ENCODE measurements at places on chromosomes 5 and 9.

DNA sequence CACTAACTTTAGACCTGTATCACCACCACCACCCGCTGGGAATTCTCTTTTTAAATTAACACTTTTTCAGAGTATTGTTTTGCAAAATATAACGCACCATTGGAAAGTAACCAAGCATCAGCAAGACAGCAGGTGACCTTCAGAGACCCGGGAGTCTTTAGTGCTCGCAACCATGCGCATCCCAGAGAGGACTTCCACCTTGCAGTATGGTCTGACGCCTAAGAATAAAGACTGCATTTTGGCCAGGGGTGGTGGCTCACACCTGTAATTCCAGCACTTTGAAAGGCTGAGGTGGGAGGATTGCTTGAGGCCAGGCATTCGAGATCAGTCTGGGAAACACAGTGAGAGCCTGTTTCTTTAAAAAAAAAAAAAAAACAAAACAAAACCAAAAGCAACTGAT lies 113.8 kb downstream of the MED27 start:
- no peak for DNase-seq

DNA sequence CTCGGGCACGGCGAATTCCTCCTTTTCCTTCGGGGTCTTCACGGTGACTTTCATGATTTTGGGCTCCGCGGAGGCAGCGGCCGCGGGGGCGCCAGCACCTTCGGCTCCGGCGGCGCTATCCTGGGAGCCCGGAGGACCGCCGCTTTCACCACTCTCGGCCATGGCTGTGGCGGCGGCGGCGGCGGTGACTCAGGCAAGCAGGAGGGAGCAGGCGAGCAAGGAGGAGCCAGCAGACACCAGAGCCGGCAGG lies 315 bp downstream of the UBQLN1 start:
- no peak for DNase-seq

DNA sequence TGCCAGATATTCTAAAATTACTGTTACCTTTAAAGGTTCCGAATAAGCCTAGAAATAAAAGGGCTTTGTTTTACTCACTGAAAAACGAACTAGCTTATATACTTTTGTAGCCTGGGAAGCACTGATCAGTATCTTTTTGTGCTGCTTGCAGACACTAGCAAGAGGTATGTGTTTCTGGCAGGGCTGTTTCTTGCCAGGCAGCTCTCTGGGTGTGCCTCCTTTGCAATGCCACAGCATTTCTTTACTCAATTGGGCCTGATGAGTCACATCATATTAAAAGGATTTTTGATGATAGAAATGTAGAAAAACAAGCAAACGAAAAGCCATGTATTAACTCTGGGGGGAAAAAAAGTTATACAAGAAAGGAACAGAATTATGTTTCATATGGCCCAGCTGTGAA lies 35.6 kb downstream of the CD180 start:
- peak; percentile 26 for DNase-seq

GRCh38 chr5:122129306-122129705 lies at the start of gene ZNF474:
Gene ZNF474, plus strand, starts transcription at chr5:122129546. Its CDS starts 22,445 bp downstream, at chr5:122151991.
- DNase-seq: no peak

GRCh38 chr5:85671223-85671970 lies 946.3 kb upstream of the COX7C start:
- DNase-seq: no peak

- no peak for DNase-seq
Measured at GRCh38 chr5:59483971-59484472, 409.5 kb downstream of the PDE4D start.

GRCh38 chr5:171855798-171856763 lies 70.5 kb downstream of the SMIM23 start:
- no peak for DNase-seq

- peak; percentile 28 for DNase-seq
Measured at GRCh38 chr5:127229185-127229889, 61.3 kb upstream of the MEGF10 start.

DNA sequence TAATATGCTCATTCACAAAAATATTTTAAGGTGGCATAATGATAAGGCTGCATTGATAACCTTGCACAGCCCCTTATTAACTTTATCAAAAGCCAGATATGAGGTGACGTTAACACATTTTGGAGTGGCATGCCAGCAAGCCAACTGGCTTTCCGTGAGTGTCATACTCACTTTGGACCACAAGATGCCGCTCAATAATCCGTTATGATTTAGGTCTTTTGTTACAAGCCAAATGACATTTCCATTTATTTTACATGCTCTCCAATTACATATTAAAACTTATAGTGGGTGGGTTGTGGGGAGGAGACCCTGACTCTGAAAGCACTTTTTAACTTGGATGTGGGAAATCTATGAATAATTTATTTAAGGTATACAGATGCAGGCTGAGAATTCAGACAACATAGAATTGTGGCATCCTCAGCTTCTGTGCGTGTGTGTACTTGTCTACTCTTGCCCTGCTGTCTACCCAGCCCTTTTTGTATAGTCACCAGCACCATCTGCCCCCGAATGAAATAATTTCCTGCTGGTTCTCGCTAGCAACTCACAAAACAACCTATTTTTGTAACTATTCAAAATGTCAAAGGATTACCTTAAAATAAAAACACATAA lies 305.1 kb downstream of the PSAT1 start:
- no peak for DNase-seq

DNA sequence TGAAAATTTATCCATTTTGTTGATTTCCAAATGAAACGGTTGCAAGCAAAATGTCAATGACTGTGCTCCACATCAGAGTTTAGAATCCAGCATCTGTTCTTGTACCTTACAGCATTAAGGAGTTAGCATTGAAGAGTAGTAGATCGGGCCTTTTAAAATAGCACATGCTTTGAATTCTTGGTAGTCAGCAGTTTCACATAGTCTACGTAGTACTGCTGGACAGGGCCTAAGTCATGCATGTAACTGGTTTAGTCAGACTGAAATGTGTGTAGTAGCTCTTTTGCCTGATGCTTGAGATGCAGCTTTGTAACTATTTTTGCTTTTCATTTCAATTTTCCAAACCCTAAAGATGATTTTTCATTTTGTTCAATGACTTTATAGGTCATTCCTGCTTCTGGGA lies 19.8 kb downstream of the LECT2 start:
- no peak for DNase-seq

DNA sequence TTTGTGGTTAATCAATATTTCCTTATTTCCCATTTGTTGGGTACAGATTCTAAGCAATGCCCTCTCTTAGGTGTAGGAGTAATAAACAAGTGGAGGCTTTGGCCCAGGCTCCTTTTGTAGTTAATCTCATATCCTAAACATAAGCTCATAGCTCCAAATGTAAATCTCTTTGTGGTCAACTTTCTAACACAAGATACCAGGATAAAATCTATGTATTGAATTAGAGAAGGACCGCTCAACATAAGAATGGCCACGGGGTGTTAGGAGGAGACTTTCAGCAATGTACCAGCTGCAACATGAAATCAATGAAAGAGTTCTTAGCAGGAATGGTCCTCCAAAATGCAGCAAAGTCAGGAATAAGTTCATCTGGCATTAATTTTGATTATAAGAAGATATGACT lies 334.5 kb upstream of the ITGA1 start:
- DNase-seq: no peak

DNA sequence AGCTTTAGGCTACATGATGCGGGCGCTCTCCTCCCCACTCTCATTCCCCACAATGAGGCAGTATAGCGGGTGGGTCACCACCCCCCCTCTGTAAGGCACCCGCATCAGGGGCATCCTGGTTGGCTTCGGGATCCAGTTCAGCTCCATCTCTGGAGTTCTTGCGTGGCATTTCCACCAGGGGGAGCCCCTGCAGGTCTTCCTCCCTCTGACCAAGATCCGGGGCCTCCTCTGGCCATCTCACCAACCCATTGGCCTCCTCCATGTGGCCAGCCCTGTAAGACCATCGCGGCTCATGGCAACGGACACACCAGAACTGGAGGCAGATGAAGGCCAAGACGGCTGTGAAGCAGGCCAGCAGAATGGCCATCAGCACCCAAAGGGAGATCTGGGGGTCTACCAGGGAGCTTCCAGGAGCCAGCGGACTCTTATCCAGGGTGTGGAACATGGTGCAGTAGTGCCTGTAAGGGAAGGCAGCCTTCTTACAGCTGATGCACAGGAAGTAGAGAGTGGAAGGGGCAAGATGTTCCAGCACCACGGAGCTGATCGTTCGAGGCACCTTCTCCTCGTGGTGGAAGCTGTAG lies 77.0 kb downstream of the CYFIP2 start:
- no peak for DNase-seq

DNA sequence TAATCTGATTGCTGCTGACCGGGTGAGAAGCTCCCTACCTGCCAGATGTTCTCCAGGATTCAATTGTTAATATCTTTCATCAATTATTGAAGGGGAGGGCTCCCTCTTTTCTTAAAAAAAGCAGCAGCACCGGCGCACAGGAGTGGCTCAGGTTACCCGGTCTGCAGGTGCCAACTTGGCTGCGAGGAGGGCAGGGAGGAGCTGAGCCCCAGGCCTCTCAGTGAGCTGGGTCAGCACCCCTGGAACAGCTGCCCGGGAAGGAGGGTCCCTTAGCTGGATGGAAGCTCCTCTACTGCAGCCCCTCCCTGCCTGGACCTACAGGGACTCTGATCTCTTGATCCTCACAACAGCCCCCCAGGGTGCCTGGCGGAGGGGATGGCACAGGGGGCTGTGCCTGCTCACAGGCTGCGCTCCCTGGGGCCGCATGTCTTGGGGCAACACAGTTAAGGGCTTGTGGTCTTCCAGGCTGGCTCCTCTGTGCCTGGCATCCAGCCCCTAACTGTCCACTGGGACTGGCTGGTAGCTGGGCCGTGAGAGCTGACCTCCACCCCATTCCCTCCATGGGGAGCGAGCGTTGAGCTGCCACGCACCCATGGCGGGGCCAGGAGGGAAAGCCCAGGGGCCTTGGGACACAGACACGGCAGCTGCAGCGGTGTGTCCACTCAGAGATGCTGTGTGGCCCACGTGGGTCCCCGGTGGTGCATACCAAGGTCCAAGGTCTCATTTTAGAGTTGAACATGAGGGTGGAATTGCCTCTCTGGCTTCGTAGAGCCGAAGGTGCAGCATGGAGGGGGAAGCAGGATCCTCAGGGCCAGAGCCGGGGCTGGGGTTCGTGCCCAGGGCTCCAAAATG lies 28.6 kb upstream of the TMEM250 start:
- DNase-seq: no peak

DNA sequence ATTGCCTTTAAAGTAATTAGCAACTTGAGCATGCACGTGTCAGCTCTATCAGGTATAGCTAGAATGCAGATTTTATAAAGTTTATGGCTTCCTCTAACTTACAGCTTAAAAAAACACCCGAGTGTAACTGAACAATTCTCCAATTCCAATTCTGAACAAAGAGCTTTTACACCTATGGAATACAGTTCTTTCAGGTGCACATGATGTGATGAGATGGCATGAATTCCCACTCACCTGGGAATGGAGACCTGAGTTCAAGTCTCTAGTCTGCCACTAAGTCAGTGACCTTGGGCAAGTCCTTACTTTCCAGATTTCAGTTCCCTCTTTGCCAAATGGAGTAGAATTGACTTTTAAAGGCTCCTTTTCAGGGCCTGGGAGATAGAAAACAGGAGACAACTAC lies 1.8 kb downstream of the ZFAND5 start:
- DNase-seq: no peak

DNA sequence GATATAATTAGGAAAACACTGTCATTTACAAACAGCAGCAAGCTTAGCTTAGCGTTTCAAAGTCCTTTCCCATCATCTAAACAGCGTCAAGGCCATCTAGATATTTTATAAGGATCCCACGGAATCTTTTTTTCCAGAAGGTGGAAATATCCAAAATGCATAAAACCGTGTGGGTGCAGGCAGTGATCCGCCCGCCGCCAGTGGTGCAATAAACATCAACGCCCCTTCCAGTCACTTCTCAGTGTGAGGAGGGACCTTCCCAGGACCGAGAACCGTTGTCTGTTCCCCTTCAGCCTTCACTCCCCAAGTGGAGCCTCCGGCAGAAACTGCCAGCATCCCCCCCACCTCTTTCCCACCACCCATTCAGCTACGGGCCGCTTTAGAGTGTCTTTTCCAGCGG lies 22.9 kb downstream of the OLFM1 start:
- DNase-seq: no peak

DNA sequence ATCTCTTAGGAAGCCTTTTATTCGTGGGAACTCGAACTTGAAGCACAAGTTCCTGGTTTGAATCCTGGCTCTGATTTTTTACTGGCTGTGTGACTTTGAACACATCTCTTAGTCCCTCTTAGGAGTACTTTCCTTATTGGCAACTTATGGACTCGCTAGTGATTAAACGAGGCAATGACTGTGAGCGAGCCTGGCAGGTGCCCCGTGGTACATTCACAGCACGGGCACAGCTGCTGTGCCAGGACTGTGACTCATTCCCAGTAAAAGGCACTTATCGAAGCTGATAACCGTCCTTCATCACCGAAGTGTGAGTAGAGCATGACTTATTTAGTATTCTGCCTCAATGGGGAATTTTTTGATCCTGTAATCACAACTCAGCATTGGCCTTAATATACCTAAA lies 22.7 kb downstream of the CFAP90 start:
- no peak for DNase-seq

DNA sequence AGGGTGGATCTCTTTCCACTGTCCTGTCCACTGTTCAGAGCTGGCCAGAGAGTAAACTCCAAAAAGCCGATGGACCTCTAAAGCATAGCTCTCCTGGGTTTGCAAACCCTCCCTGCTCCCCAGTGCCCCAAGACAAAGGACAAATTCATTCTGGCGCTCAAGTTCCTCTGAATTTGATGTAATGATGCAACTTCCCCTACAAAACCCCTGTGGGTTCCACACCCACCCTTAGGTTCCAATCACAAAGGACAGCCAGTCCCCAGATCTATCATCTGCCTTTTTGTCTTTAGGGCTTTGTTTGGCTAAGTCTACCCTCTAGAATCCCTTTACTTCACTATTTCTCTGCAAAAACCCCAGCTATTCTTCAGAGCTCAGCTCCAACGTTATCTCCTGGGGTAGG lies 57.4 kb upstream of the SLC25A51 start:
- no peak for DNase-seq

- DNase-seq: no peak
Measured at GRCh38 chr9:32422237-32422806, 37.9 kb downstream of the ACO1 start.

DNA sequence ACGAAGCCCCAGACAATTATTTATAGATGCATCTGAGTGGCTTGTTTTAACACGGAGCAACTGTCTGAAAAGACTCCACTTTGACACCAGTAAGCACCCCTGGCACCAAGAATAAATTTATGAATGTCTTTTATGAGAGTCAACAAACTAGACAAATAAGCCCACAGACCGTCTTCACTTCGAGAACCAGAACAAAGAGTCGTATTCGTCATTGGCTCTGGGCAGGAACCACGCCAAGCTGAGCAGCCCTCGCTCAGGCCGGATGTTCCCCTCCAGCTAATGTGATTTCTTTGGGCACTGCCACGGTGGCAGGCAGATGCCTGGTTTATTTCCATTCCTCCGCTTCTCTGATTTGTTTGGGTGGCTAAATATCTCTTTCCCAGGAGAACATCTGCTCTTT lies 91.9 kb upstream of the STC2 start:
- no peak for DNase-seq

DNA sequence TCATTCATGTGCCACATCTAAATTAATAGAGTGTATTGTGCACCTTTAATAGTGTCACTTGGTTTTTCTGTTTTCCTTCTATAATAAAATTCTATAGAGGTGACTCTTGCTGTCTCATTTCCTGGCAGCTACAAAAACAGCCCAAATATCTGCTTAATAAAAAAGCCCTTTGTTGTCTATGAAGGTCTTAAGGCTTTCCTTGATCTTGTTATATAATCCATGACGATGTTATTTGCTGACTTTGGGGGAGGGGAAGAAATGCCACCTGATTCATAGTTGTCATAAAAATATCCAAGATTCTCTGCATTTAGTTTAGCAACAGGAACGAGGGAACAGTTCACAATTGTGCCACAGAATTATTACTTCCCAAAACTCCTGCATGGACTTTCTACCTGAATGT lies 31.3 kb downstream of the CPEB4 start:
- DNase-seq: no peak

GRCh38 chr9:38620483-38621433 lies at the start of gene ANKRD18A:
Gene ANKRD18A, minus strand, starts transcription at chr9:38620596. Its CDS starts 311 bp downstream, at chr9:38620285.
- DNase-seq: peak; percentile 58
